SW 1271 (cell line): ENCODE measurements at places on chromosomes 3 and 15.

DNA sequence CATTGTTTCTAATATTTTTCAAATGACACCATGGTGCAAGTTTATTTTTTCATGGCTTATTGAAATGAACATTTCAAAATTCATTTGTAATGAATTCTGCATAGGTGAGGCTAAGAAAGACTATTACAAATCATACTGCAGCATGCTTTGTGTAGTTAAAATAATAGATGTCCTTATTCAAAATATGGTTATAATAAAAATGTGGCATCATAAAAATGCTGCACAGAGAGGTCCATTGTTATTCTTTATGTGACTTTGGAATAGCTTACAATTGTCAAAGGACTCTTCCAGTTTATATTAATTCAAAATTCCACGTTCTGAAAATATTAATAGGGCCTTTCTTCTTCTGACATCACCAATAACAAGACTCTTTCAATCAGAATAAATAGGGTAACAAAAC, 222.7 kb downstream of the GAP43 start:
- DNase-seq, result no peak

DNA sequence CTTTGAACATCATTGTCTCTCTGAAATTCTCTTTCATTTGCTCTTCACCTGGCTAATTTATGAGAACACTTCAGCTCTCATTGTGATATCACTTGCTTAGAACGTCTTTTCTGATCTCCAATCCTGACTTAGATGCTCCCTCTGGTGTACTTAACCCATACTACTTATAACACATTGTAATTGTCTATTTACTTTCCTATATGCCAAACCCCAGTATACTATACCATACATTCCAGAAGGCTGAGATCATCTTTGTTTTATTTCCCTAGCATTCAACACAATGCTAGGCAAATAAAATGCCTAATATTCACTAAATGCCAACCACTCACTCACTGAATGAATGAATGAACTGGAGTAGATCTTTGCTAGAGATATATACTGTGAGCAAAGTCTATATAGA, 27.0 kb upstream of the PEX5L start:
- no peak for DNase-seq

DNA sequence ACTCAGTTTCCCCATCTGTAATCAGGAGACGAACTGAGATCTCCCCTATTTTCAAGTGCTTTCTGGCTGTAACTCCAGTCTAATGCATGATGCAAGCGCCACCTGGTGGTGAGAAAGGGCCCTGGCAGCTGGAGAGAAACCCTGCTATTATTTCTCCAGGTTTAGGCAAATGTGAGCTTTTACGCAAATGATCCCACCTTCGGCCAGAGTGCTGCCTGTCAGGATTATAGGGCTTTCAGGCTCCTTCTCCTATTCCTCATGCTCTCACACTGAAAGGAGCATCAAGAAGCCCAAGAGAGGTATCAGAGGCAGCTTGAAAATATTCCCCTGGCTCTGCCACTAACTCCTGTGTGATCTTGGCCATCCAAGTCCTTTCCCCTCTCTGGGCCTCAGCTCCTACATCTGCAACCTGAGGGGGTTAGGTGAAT, 93.9 kb upstream of the RASGRF1 start:
- peak; percentile 20 for DNase-seq

DNA sequence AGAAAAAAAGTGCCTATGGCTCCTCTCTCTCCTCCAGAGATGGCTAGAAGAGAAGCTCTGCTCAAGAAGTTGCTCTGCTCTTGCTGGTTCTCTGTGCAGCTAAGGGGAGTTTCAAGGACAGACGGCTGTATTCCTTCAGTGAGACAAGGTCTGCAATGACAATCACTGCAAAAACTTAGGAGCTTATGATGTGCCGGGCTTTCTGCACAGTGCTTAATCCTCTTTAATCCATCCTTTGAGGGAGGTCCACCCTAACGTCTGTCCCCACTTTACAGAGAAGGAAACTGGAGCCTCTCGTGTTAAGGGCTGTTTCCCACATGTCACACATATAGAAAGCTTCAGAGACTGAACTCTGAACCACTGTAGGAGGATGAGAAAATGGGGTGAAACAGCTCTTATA, 260.6 kb downstream of the MEX3B start:
- no peak for DNase-seq

- DNase-seq, result no peak
Measured at GRCh38 chr15:92954578-92954977, 54.5 kb downstream of the CHD2 start.

GRCh38 chr3:9290566-9290965, 41.1 kb upstream of the SRGAP3 start:
- no peak for DNase-seq

DNA sequence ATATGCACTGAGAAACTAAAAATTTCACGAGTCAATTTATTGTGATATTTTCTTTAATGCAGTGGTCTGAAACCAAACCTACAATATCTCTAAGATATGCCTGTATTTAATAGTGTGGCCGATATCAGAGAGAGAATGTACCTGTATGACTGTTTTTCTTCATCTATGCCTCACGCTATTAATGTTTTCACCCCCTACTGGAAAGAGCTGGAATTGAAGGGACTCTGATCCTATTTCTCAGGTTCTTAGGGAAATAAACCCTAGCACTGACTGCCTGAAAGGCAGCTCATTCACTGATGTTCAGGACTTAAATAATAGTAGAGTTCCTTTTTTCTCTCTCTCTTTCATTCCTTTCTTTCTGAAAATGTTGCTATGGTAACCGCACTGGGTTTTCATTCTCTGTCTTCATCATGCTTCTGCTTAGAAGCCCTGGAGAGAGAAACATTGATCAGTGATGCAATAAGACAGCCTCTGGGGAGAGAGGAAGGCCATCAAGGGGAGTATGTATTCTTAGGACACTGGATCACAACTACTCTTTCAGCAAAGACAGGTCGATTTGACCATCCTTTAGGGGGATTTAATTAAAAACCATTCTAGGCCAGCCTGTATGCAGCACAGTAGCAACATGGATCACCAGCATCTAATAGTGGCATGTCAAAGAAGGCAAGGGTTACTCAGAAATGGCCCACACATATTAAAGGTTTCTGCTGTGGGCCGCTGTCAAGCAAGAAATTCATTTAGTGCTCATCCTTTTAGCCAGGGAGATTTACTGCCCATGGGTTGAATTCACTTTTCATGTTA, 1135.7 kb downstream of the IGSF11 start:
- DNase-seq, result no peak

DNA sequence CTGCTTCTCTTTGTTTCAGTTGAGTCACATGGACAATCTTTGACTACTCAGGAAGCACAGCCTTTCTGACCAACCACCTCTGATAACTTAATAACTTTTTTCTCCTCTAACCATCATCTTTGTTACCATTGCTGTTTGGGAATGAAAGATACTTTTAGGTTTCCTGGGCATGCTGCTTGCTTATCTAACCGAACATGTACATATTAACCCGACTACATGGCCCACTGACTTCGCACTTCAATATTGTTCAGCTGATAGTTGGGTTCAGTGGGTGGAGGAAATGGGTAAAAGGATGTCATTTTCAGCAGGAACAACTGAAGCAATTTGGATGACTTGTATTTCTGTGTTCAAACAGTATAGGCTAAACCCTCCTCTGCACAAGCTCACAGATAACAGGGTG, 214.3 kb downstream of the SQOR start:
- no peak for DNase-seq

GRCh38 chr3:141261472-141262307, 30.1 kb downstream of the PXYLP1 start:
- no peak for DNase-seq

GRCh38 chr3:149845570-149846244, 32.7 kb downstream of the RNF13 start:
- no peak for DNase-seq

DNA sequence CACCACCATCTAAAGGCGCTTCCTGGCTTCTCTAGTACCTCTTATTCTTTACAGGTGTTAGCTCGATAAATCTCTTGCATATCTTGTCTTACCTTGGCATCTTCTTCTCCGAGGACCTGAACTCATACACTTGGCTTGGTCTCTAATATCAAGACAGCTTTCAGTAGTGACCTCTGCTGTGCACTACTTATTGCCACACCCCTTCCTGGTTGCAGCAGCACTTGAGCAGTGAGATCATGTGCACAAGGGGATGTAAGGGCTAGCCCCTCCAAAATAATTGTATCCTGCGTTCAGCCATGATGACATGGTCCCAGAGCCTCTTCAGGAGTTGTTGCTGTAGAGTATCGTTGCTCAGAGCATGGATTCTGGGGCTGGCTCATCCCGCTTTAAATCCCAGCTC, 1.3 kb upstream of the PLA1A start:
- no peak for DNase-seq

DNA sequence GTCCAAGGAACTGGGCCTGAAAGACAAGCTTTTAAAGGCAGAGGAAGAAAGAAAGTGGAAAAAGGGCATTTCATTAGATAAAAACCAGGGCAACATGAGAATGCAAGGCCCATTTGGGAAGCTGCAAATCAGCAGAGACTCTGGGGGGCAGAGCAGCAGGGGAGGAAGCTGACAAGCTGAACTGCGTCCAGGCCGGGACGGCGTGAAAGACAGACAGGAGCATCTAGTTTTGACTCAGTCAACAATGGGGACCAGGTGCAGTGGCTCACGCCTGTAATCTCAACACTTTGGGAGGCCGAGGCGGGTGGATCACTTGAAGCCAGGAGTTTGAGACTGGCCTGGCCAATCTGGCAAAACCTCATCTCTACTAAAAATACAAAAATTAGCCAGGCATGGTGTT, 69.9 kb downstream of the CDC25A start:
- DNase-seq, result no peak

GRCh38 chr15:62391641-62392262, 226.7 kb upstream of the C2CD4B start:
- DNase-seq, result peak; percentile 34

- no peak for DNase-seq
Measured at GRCh38 chr15:74039656-74040010, 42.7 kb downstream of the GOLGA6A start.

DNA sequence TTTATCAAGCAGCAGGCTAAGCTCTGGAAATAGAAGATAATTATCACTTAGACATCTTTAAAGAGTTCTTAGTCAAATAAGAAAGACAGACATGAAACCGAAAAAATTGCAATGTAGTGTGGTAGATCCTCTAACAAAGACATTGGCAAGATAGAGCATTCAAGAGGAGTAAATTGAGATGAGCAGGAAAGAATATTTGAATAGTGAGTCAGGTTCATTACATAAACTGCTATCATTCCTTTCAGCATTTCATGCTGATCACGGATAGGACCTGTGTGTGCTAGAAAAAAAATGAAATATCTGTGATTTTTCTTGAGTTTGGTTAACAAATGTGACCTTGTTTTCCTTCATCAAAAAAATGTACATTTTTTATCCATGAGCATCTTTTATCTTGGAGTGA, 460.9 kb downstream of the OTOL1 start:
- DNase-seq, result no peak

GRCh38 chr3:128784843-128785242, 58.9 kb downstream of the RAB7A start:
- DNase-seq, result no peak

DNA sequence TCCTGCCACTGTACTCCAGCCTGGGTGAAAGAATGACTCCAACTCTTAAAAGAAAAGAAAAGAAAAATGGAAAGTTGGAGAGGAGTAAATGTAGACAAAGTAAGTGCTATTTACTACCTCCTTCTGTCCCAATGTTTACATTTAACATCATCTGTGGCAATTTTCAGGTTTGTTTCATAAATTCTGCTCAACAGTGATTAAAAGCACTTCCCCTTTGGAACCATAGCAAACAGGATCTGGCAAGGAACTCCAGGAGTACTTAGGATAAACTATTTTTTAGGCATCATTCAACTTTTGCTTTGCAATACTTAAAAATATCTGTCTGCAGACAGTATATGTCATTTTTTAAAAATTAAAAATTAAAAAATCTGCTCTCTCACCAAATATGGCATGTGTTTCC, 5.5 kb upstream of the CX3CR1 start:
- DNase-seq, result no peak

DNA sequence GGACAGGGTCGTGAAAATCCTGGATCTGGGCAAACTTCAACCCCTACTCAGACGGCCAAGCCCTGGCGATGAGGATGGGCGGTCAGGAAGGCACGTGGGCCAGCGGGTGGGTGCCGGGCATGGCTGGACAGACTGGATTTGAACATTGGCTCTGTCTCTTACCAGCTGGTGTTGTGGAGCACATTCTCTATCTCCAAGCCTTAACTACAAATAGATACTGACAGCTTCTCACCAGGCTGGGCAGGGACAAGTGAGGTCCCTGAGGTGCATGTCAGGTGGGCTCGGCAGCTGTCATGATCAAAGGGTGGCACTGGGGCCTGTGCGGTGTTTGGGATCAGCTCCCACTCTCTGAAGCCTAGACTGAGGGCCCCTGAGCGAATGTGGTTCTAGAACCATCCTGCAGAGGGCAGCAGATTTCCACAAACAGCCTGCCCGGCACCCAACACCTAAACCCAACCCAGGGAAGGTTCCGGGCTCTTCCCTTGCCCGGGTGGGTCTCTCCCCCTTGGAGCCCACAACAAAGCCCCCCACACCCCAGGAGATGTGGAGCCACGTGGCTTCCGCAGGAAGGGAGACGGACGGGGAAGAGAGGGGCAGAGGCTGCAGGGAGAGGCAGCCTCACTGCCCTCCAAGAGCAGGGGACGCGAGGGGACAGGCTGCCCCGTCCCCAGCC, 58.4 kb downstream of the RGMA start:
- peak; percentile 63 for DNase-seq

DNA sequence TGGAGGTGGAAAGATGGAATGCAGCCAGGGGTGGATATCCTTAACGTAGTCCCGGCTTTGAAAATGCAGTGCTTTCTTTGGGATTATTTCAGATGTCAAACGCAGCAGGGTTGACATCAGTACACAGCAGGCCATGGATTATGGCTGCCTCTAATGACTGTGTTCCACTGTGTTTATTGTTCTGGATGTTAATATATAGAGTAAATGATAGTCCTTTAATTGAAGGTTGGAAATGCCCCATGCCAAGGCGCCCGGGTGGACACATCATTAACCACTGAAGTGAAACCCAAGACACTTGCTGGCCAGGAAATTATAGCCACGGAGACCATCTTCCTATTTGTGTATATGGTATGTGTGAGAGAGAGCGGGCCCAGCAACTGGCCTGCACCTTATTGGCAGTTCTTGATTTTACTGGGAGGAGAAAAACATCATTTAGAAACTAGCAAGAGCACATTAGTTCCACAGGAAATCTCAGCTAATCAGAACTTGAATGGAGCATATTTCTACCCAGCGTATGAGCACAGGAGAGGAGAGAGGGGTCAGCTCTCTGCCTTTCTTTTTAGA, 254.9 kb upstream of the RASGRP1 start:
- no peak for DNase-seq

DNA sequence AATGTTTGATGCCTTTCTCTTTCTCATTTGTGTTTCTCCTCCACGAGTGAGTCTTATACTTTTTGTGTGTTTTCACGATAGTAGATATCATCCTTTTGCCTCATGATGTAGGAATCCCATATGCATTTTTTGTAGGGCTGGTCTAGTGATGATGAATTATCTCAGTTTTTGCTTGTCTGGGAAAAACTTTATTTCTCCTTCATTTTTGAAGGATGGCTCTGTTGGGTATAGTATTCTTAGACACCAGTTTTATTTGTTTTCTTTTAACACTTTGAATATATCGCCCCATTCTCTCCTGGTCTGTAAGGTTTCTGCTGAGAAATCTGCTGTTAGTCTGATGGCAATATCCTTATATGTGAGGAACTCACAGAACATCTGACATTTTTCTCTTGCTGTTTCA, 18.3 kb downstream of the CEP63 start:
- DNase-seq, result no peak

- no peak for DNase-seq
Measured at GRCh38 chr3:120516136-120516535, 65.3 kb upstream of the FSTL1 start.
